ENCODE measurements at places on chromosomes 7 and 10.

DNA sequence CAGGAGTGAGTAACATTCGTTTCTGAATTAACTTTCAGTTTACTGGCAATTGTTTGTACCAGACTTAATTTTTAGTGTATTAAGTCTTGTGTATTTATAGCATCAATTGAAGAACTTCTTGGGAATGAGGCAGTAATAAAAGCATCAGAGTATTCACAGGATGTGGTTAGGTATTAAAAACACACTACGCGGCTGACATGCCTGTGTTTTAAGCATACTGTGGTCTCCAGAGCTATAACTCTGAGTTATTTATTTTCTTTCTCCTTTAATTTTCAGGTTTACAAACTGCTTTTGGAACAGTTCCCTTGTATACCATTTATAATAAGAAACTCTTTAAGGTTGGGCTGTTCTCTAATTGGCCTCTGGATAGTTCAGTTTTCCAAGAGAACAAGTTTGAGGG, 626.1 kb upstream of the NRG3 start:
- no peak for DNase-seq

DNA sequence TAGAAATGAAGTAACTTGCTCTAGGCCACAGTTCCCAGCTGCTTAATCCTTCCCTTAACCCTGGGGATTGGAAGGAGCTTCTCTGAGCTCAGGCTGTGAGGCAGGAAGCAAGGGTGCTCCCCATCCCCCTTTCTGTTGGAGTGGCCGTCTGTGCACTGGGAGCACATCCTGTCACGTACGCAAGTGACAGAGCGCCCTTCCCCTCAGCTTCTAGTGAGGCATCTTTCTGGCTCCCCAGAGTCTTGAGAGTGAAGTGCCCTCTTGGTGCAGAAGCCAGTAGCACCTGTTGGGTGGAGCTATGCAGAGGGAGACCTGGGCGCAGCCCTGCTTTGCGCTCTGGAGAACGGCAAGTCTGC, 47.8 kb downstream of the SHH start:
- peak; percentile 21 for DNase-seq

DNA sequence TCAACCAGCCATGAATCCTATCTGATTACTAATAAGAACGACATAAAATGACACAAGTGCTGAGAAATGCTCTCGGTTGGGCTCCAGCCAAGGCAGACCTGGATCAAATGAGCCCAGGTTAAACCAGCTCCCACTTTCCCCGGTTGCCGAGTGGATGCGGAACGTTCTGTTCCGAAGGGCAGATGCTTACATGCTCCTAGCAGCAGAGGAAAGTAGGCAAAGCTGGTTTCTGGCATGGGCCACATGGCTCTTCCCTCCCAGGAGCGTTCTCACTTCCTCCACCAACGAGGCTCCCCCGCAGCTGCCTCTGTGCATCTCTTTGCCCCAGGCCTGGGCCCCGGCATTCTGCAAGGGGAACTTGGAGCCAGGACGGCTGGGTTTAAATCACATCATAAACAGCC, 61.8 kb upstream of the SDK1 start:
- DNase-seq: no peak

DNA sequence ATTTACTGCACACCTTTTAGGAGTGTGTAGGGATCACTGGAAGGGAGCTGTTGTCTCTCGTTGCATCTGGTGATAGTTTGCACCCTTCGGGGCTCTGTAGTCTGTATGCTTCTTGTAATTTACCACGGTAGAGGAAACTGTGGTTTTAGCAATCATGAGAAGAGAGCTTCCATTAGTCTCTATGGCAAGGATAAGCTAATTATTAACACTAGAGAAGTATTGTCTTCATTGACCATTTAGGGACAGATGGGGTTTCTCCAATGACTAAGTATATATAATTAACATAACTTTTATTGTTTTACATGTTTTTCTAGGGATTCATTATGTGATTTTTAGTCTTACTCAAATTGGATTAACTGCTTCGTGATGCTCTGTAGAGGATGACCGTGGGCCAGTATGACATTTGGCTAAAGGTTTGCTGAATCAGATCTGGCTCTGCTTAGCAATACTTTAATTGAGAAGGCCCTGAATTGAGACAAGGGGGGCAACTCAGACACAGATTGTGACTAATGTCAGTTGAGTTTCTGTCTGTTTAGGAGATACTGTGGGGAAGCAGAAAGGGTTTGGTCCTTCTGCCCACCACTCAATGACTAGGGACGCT, 8.7 kb downstream of the SLC18A2 start:
- no peak for DNase-seq

- no peak for DNase-seq
Observed at GRCh38 chr10:126225672-126226008, 162.6 kb downstream of the ADAM12 start.

DNA sequence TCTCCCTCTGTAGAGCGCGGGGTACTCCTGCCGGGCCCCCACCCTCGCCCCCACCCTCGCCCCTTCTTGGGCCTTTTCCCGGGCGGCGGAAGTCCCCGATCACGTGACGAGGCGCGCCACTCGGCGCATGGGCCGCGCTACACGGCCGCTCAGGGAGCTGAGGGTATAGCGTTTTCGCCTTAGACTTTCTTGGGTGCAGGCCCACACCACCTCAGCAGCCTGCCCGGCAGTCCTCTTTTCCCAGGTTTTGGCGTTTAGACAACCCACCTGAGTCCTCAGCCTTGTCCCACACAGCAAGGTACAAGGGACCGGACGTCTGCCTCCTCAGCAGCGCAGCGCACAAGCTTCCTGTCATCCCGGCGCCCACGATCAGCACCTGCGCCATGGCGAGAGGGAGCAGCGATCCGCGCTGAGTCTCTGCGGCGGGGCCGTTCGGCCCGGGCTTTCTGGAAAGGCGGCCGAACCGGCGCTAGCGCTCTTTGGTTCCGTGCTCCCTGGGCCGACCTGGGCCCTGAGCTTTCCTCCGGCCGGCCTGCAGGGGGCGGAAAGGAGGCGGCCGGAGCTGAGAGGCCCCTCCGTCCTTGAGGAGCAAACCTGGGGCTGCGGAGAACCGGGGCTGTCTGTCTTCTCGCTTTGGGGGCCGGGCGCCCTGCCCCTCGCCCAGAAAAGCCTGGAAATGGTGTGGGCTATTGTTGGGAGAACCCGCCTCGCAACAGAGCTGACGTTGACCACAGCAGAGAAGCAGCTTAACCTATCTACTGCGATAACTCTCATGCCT, at the start of gene RNLS:
Gene RNLS, minus strand, starts transcription at position 513 of the 778 bp plus-strand sequence.
- DNase-seq: peak; percentile 72

Data from CD4-positive, alpha-beta T cell treated with Interleukin-2 at 100 ng/mL for 4 hours (primary cell).